ENCODE measurements at places on chromosomes 7 and 10.

GRCh38 chr7:1673581-1674118 lies 3.6 kb downstream of the ELFN1 start:
- no peak for DNase-seq

DNA sequence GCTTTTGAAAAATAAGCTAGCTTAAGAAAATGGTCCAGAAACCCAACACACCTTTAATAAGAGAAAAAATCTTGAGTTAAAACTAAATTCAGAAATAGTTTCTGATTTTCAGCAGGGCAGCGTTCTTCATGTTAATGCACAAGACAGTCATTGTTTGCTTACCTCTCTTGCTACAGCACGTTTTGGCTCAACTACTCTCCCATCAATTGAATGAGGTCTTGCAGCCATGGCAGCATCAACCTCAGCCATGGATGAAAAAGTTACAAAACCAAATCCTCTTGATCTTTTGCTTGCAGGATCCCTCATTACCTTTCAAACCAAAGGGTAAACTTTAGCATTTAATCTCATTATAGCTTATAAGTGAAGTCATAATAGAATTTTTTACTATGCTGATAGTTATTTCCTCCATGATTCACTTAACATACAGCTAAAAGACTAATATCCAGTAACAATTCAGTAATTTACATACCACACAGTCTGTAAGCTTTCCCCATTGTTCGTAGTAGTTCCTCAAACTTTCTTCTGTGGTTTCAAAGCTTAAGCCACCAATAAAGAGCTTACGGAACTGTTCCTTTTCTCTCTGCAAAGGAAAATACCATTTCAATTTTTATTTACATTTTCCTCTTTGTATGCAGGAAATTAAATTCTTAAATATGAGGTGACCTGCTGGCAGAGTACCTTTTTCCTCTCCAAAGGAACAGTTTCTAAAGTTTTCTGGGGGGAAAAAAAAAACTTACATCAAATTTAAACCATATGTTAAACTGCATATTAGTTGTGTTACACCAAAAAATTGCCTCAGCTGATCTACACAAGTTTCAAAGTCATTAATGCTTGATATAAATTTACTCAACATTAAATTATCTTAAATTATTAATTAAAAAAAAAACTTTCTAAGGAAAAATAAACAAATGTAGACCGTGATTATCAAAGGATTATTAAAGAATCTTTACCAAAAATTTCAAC lies 3.1 kb downstream of the HNRNPA2B1 start:
- no peak for DNase-seq

DNA sequence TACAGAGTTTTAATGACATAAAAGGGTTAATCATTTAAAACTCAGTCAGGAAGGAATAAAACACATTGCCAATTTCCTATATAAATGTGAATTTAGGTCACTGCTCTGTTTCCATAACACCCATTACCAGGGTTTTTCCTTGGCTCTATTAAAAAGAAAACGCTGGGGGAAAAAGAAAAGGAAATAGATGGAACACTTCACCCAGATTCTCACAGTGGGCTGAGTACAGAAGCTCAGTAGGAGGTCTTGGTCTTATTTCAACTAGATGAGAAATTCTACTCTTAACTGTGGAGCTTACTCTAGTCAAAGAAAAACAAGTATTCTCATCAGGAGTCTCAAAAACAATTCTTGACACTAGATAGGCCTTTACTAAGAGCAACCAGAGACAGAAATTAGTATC lies 36.5 kb downstream of the GLUD1 start:
- no peak for DNase-seq

DNA sequence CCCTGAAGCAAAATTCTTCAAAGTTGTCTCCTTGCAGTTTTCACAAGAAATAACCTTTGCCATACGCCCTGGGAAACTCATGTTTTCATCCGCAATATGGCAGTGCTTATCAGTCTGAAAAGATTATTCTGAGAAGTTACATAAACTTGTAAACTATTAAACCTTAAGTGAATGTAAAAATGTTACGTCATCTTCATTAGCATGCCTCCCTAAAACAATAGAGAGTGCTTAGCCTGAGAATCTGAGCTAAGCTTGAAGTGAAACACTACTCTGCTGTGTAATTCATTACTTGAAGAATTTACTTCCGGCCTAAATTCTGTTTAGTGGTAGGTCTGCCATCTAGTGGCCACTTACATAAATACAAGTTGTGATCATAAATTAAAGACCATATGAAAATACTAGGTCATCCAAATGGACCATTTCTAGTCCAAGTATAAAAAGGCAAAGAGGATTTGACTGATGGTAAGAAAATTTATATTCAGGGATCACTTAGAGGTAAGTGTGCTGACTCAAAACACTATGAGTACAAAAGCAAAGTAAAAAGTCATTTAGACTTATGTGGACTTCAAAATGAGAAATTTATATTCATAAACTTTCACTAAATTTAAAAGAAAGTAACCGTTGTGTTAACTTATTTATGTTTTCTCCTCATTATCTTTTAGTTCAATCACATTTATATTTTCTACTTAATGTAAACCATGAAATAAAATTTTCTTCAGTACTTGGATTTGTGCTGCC lies 745.1 kb upstream of the LRRTM3 start:
- no peak for DNase-seq

DNA sequence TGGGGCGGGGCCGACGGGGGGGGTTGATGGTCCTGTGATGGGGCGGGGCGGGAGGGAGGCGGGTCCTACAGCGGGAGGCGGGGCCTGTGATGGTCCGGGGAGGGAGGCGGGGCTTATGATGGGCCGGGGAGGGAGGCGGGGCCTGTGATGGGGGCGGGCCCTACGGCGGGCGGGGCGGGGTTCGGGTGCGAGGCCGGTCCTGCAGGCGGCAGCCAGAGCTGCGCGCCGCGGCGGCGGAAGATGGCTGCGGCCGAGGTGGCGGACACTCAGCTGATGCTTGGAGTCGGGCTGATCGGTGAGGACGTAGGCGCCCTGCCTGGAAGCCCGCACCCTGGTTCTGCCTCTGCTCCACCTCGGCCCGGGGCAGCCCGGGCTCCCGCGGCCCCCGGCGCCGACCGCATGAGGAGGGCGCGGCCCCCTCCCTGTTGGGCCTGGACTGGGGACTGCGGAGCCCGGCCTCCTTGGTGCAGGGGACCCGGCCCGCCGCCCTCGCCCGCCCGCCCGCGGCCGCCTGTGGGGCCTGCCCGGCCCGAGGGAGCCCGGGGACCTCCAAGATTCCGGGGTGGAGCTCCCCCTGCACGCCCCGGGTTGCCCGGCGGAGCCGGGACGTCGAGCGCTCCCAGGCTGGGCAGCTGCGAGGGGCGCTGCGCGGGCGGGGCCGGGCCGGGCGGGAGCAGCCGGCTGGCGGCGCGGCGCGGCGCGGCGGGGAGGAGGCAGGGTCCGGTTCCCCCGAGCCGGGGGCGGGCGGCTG lies at the start of gene DENND10:
DENND10 (plus strand) TSS at position 211 of the 751 bp plus-strand sequence; CDS start at position 241, 30 bp downstream.
- DNase-seq: peak; percentile 73

DNA sequence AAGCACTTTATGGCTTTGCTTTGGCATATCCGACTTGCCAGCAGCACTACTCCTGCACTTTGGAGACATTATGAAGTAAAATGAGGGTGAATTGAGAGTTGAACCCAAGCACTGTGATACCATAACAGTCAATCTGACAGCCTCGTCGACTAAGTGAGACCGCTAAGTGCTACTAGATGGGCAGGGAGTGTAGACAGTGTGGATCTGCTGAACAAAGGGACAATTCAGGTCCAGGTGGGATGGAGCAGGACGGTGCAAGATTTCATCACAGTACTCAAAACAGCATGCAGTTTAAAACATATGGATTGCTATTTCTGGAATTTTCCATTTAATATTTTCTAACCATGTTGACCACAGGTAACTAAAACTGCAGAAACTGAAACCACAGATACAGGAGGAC lies 20.8 kb upstream of the PRTFDC1 start:
- DNase-seq: no peak

DNA sequence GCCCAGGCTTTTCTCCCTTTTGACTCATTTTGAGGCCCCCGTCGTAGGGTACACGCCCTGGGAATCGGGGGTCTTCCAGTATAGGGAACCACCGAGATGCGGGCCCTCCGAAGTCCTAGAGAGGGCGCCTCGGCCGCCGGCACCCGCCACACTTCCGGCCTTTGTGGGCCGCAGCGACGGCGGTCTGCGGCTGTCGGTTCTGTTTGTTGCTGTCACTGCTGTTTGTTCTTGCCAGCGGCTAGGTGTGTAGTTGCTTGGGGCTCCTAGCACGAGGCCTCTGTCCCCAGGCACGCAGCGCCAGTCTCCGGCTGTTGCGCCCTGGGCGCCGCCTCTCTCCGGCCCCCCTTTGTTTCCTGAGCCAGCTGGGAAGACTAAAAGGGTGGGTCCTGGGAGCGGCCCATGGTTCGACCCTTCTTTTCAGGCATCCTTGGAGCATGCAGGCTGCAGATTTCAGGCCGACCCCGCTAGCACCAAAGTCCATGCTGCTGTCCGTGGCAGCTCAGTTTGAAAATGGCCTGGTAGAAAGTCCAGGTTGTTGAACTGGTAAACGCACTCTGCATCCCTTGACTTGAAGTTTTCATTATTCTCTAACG lies 17.8 kb upstream of the ZKSCAN1 start:
- DNase-seq: peak; percentile 23

DNA sequence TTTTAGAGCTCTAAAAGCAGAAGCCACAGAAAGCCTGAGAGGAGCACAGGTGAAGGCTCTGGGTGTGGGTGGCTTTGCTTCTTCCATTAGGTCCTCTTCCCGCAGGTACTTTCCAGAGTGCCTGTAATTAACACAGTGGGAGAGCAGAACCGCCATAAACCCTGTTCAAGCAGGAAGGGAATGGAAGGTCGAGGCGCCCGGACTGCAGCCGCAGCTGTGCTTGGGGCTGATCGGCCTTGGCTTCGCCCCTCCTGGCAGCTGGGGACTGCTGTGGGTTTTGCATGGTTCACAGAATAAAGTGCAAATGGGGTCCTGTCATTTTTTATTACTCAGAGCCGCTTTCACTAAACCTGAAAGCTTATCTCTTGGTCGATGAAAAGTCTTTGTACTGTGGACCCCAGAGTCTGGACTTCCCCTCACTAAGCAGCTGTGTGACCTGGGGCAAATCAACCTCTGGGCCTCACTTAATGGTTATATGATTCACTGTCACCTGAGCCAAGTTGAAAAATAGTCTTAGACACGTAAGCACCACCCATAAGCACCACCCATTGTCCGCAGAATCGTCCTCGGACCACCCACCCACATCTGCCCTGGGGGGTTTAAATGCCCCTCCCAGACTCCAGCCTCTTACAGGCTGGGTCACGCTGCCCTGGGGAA lies 100.9 kb downstream of the XRCC2 start:
- no peak for DNase-seq

DNA sequence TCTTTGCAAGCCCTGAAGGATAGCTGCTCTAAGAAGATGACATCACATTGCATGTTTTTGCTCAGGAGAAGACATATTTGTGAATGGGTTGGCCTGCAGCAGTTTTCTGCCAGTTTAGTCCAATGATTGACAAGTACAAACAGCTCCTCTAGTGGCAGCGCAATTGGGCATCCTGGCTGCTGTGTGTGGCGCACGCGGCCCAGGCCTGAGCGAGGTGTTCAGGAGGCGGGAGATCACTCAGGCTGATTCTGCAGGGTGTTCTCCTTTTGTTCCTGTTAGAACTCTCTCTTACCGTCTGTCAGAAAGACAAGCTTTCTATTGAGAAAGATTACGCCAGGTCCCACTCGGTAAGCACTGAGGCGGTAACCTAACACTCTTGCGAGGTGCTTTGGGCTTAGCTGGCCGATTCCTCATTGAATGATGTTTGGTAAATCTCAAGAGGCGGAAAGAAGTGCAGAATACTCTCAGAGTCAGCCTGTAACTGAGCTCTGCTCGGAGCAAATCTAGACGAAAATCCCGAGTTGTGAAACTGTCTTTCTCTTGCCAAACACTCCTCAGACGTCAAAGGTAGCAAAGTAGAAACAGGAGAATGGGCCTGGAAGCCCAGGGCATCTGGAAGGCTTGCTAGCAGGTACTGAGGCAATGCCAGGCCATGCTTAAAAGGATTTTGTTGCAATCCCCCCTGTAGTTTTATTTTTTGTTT lies 219.2 kb upstream of the BMPER start:
- DNase-seq: no peak

DNA sequence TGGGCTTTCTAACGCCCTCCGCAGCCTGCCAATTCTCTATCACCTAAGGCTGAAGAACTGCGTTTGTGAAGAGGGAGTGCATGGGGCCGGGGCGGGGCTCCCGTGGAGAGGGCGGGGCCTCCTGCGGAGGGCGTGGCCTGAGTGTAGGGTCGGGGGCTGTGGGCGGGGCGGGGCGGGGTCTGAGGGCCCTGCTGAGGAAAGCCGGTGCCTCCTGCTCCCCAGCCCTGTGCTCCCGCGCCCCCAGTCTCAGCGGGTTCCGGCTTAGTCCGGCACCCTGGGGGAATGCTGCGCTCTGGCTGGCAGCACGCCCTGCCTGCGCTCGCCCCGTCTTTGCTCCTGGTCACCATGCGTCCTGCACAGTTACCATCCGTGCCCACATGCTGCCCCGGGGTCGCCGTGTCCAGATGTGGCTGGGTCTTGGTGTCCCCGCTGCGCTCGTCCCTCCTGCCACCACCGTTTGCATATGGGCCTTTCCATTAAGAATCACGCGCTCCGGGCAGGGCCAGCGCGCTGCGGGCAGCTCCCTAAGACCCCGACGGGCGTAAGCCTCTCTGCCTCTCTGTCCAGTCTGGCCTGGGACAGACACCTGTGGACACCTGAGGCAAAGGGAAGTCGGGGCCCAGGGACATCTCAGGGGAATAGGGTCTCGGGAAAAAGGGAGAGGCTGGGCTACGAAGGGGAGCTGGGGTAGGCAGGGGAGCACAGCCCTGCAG lies 144.0 kb upstream of the RET start:
- peak; percentile 27 for DNase-seq

DNA sequence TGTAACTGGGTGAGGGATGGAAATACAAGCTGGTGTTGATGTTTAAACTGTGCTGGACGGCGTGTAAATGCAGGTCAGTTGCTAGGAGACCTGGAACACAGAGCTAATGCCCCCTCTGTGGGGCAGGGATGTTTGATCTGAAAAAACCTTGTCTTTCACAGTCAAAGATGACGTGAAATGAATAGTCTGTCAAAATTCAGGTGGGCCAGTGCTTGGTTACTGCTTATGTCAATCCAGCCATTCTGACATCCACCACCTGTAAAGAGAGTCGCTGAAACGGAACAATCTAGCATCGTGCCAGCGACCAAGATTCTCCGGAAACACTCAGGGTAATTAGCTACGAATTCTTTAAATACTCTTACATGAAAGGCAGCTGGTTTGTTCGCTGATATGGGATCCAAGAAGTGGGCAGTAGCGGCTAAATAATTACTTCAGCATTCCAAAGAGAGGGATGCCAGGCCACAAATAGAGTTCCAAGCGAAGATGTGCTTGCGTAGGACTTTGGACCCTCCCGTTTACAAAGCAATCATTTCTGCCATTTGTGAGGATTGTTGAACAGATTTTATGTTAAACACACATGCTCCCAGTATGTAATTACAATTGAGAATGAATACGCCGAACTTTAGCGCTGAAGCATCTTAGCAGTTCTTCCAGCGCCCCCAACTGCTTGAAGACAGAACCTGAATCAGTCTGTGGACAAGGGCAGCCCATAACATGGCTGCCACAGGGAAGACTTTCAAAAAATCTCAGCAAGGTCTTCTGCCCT lies 7.3 kb upstream of the ASB4 start:
- DNase-seq: no peak

GRCh38 chr7:88018501-88018900 lies 84.5 kb downstream of the ADAM22 start:
- DNase-seq: no peak

GRCh38 chr10:125377368-125377767 lies 217.0 kb upstream of the CTBP2 start:
- no peak for DNase-seq

Measured in activated CD4-positive, CD25-positive, alpha-beta regulatory T cell (primary cell).